ENCODE measurements at places on chromosomes 11 and 22.
A peak's percentile ranks its signal among the peaks of the same experiment; 100 is the strongest.

GRCh38 chr11:73218106-73218829 lies at the start of gene P2RY2:
TSS of gene P2RY2 (plus strand) at chr11:73218281. CDS start at chr11:73234160, 15,879 bp downstream.
- peak; percentile 31 for DNase-seq

GRCh38 chr11:119318240-119319135 lies 1.6 kb upstream of the MCAM start:
- no peak for DNase-seq

DNA sequence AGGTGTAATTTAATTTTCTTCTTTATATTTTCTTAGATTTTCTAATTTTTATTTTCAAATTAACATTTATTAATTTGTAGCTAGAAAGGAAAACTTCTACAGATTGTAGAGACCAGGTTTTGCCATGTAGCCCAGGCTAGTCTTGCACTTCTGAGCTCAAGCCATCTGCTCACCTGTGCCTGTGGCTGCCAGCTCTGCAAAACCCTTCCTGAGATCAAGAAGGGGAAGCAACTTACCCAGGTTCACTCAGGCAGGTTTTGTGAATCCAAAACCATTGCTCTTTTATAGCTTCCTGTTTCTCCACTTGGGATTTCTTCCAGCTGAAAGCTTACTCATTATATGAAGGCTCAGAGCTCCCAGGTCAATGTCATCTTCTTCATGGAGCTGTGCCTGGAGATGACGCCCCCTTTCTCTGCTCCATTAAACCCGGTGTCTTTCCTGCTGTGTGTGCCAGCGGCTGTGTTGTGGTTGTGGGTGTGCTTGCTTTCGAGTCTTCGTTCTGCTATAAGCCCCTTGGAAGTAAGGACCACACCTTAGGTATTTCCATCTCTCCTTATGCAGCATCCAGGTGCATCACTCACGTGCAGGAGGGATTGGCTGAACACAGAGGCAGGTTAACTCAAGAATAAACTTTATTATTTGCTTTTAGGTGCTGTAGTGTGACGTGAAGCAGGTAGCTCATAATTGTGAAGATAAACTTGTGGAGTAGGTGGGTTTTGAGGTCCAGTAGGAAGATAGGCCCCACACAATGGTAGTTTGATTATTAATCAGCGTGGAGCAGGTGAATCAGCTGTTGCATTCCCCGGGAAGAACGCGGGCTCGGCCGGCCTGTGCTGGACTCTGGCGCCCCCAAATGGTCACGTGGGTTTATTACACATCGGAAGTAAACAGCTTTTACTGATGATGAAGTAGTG lies 42.2 kb upstream of the INCENP start:
- DNase-seq, result peak; percentile 70

GRCh38 chr11:9972989-9973388 lies 309.1 kb downstream of the SWAP70 start:
- no peak for DNase-seq

DNA sequence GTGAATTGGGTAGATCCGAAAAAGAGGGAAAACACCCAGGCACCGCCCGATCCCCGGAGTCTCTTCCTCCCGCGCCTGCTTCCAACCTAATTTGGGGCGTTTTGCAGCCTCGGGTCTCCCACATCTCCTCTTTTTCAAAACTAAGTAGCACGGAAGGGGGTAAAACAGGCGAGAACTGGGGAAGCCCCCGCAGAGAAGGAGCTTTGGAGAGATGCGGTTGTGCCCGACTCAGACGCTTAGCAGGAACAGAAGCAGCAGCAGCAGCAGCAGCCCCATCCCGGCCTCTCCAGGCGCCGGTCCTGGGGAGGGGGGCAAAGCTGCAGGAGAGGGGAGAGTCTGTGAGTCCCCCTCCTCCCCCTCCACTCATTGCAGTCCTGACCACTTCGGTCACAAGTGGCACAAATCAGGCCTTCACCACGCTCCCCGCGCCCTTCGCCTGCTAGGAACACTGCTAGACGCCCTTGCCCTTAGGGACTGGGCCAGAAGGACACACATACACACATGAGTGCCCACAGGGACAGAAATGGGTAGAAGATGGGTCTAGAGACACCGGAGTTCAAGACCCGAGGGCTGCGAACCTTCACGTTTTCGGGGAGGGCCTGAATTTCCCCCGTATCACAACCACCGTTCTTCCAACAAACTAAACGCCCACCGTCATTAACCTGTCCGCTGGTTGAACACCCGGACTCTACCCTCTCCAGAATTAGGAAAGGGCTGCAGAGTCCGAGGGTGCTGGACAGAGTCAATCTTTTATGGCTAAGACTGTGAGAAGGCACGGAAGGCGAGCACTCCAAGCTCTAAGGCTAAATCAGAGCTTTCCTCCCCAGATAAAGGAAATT lies 98.3 kb upstream of the HSD17B12 start:
- DNase-seq, result no peak

DNA sequence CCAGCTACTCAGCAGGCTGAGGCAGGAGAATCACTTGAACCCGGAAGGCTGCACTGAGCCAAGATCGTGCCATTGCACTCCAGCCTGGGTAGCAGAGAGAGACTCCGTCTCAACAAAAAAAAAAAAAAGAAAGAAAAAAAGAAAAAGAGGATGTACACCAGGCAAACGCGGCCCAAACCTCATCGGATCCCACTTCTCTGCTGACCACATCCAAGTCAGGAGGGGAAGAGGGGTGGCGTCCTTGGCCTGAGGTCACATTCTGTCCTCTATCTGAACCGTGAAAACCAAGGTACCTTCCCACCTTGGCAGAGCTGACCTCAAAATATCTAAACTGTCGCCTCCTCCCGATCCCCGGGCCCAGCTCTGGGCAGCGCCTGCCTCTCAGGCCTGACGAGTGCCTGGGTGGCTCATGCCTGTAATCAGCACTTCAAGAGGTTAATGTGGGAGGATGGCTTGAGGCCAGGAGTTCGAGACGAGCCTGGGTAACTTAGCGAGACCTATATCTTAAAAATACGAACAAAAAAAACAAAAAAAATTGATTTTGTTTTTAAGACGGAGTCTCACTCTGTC lies 25.1 kb downstream of the RGL4 start:
- DNase-seq, result no peak

GRCh38 chr11:25755918-25756584 lies 575.9 kb upstream of the ANO3 start:
- DNase-seq, result no peak

Data from stimulated activated CD8-positive, alpha-beta memory T cell treated with anti-CD3 and anti-CD28 coated beads, Interleukin-4, amount 100 ng/mL, for 24 hours (primary cell).